COLO829 (cell line): ENCODE measurements at places on chromosomes 6 and 20.

- no peak for DNase-seq
Measured at GRCh38 chr6:10529231-10529801, 8.2 kb downstream of the GCNT2 start.

DNA sequence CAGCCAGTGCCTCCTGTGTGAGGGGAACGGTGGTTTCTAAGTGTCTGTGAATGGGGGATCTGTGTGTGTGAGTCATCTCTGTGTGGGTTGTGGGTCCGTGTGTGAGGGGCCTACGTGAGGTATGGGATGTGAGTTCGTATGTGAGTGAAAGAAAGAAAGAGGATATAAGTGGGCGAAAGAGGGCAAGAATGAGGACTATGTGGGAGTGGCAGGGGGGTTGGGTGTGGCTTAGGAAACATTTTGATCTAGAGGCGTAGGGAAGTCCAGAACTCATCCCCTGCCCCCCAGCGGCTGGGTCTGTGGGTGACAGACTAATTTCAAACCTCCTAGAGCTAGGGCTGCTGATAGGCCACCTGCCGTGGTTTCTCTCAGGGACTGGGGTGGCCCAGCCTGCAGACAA, 35.5 kb downstream of the DHX35 start:
- DNase-seq = no peak

DNA sequence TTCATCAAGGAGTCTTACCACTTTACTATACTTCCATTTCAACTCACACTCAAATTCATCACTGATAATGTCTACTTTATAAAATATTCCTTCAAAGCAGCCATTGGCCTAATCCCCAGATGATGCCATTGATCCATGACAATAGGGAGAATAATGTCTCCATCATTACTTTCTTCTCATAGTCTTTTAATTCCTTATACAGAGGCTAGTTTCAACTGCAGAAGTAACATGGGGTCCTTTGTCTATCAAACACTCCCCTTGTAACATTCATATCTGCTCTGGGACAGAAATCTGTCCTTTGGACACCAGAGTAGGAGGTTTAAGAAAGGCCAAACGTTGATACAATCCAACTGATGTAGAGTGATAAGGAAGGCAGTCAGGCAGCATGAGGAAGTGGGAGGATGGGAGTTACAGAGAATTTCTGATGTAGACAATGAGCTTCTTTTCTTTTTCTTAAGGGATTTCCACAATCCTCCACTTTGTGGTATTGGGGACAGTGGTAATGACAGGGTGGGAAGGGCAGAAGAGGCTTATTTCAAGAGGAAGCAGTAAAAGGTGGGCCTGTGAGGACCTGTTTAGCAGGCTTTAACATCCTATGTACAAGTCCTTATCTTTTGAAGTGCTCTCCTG, 18.9 kb upstream of the HLA-DOA start:
- no peak for DNase-seq

DNA sequence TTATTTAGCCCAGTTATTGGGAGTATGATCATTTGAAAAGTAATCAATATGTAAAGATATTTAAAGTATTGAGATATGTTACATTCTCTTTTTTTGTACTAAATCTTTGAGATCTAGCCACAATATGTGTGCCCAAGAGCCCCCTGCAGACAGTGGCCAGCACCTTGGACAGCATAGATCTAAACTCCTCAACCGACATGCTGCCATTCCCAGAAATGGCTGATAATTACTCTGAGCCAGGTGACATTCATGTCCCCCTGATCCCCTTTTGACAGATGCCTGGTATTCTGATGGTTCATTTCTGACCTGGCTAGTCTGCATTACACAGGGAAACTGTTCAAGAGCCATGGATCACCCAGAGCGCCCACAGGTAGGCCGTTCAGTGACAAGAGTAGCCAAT, 177.1 kb downstream of the ZDHHC14 start:
- DNase-seq = no peak

DNA sequence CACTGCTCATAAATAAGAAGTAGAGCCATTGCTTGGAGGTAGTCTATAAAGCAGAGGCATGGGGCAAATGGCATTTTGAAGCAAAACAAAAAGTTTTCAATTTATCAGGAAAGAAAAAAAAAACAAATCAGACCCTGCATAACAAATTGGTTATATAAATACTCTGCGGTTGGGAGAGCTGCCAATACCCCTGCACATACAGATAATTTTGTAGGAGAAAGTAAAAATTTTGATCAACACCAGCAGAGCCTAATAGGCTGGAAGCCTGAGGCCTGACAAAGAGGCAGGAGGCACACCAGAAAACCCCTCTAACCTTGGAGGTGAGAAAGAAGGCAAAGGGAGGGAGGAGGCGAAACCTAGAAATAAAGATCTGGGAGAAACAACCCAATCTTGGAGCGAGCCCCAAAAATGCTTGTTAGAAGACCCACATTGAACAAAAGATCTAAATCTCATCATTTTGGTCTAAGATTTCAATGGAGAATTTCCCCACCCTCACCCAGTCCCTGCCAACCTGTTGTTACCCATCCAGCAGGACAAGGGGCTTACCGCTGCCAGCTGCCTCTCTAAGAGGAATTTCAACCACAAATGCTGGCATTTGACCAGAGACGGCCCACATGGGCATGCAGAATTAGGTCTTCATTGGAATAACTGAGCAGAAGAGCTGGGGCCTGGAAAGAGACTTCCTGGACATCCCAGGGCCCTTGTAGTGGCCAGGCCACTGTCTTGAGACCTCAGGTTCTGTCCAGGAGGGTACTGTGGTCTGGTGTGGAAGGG, 28.4 kb downstream of the FOXA2 start:
- no peak for DNase-seq

- no peak for DNase-seq
Measured at GRCh38 chr6:34531580-34532201, 24.4 kb downstream of the SPDEF start.

GRCh38 chr6:33411632-33412005, 805 bp downstream of the PHF1 start:
- DNase-seq = no peak

DNA sequence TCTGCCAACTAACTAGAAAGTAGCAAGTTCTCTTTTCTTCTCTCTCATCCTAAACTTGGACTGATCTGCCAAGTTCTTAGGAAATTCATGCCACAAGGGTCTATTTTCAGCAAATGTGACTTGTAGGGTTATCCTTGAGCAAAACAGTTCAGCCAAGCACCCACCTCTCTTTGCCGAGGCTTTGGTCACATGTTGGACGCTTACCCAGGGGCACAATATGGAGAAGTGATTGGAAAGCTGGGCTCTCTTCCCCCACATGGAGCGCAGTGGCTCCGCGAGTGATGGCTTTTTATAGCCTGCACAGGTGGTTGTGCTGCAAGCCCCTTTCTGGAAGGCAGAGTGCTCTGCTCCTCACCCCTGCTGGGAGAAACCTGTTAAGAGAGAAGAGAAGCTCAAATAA, 47.7 kb upstream of the FNDC1 start:
- DNase-seq = no peak

DNA sequence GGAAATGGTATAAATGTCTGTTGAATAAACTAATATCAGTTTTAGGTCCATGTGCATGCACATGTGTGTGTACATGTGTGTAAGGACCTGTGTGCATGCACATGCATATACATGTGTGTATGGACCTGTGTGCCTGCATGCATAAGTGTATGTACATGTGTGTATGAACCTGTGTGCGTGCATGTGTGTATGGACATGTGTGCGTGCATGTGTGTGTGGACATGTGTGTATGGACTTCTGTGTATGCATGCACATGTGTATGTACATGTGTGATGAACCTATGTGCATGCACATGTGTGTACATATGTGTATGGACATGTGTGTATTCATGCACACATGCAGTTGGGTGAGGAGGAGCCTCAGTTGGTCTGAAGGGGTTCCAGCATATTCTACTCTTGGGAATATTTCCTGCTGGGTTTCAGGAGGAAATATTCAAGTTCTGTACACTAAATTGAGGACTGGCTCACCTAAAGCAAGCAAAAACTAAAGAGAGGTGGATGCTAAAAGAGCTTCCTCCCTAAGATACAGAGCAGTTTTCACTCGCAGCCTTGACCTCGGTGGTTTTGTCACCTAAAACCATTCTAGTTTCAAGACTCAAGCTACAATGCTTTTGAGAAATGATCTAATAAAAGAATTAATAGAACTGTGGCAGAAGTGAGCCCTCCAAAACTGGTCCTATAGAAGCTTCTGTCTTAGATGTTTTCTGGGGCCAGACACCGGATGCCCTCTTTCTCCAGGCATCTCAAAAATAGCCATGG, 742.8 kb downstream of the MAFB start:
- DNase-seq = no peak

GRCh38 chr6:22737331-22737730, 168.0 kb downstream of the HDGFL1 start:
- peak; percentile 85 for DNase-seq

DNA sequence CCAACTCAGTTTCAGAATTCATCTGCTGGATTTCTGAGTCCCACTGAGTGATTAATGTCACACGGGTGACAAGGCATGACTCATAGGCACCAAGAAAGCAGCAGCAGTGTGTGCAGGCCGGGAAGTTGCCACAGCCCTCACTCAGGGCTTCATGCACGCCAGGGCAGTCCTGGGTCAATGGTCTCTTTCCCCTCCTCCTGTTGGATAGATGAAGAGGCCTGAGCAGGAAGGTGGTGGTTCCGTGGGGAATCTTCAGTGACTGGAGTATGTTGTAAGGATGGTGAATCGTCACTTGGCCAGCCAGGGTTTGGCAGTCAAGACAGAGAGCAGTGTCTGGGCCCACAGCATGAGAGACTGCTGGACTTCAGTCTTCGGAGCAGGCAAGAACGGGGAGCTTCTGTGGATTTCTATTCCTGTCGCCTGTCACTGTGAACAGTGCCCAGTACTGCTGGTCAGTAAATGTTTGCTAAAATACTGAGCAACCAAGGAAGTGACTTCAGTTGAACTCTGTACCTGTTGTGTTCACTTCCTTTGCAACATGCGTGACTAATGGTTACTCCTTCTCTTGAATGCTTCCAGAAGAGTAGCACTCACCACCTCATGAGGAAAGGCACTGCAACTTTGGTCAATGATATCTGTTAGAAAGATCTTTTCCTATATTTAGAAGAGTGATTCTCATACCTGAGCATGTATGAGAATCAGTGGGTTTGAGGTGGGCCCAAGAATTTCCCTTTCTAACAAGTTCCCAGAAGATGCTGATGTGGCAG, 62.0 kb upstream of the CD93 start:
- DNase-seq = no peak

DNA sequence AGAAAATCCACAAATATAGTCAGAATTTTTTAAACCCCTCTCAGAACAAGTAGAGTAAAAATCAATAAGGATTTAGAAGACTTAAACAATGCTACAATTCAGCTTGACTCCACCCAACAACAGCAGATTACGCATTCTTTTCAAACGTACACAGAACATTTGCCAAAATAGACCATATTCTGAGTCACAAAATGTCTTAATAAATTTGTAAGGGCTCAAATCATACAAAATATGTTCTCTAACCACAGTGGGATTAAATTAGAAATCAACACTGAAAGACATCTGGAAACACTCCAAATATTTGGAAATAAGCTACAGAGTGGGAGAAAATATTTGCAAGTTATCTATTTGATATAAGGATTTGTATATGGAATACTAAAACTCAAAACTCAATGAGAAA, 164.2 kb upstream of the AKAP12 start:
- DNase-seq = no peak

DNA sequence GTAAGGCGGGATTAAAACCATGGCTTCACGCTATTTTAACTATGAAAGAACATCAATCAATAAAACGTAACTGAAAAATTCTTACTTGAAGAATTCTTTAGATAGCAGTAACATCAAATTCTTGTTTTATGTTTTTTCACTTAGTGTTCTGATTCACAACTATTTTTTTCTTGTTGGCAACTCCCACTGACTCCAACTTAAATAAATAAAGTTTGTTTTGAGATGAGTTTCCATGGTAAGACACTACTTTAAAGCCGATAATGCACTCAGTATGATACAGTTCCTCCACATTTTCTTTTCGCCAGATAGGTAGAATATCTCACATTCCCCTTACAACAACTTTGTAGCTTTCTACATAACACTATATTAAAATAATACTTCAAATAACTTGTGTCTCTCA, 33.1 kb upstream of the CNKSR3 start:
- no peak for DNase-seq

- DNase-seq = no peak
Measured at GRCh38 chr6:111173946-111174345, 86.6 kb downstream of the SLC16A10 start.

DNA sequence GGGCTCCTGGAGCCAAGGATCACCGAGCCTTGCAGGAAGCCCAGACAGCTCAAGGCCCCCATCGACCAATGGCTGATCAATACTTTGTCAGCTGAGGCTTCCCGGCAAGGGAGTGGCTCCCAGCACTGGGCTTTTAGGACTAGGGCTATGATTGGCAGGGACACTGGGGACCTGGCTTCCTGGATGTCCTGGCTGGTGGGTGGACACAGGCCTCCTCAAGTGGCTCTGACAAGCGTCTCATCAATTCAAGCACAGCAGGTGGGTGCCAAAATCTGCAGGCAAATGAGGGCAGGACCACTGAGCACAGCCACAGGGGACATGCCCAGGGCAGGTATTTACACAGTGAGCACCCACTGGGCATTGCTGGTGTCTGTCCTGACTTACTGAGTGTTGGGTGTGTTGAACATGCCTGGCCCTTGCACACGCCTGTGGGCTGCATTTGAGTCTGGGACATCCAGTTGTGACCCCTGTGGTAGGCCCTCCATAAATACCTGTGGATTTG, 420.1 kb upstream of the SULF2 start:
- no peak for DNase-seq

- no peak for DNase-seq
Measured at GRCh38 chr6:15350386-15351083, 104.7 kb downstream of the JARID2 start.

GRCh38 chr6:155227046-155227445, 36.8 kb upstream of the CLDN20 start:
- DNase-seq = no peak

DNA sequence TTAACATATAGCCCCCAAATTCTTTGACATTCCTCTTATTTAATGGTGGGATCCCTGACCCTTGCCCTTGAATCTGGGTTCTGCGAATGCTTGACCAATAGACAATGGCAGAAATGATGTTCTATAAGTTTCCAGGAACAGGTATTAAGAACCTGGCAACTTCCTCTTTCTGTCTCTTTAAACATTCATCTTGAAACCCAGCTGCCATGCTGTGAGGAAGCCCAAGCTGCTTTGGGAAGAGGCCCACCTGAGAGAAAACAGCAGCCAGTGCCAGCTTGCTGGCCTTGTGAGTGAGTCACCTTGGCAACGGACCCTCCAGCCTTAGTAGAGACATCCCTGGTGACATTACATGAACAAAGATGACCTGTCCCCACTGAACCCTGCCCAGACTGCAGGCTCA, 45.2 kb upstream of the RALY start:
- DNase-seq = no peak

- peak; percentile 32 for DNase-seq
Measured at GRCh38 chr6:111503194-111503593, 20.2 kb upstream of the REV3L start.

GRCh38 chr6:3292431-3293197, 33.9 kb downstream of the PSMG4 start:
- DNase-seq = no peak

- DNase-seq = peak; percentile 68
Measured at GRCh38 chr6:127342296-127342945, 988 bp downstream of the ECHDC1 start.

GRCh38 chr20:32466739-32467505, 108.8 kb downstream of the ASXL1 start:
- no peak for DNase-seq

GRCh38 chr6:151962246-151962846, 154.9 kb downstream of the ESR1 start:
- DNase-seq = no peak

GRCh38 chr6:163133017-163133416, 281.5 kb upstream of the QKI start:
- peak; percentile 10 for DNase-seq

GRCh38 chr20:46720776-46721425, 11.5 kb downstream of the SLC2A10 start:
- peak; percentile 47 for DNase-seq
